ENCODE measurements at places on chromosomes 6 and 20.

DNA sequence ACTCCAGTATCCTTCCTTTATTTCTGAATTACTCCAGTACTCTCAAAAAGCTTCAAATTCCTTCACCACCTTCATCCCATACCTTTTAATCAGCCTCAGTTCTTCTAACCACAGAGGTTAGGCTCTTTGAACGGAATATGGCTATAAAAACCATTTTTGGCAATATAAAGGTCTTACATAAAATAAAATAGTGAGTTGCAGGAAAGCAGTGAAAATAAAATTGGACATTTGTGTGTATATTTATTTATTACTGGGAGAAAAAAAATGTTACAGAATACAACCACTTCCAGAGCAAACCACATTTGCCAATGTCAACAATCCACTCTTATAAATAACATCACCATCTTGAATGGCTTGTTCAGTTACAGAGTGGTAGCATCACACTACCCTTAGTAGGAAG lies 7.7 kb downstream of the HDDC2 start:
- no peaks in the 10 kb centered on the region for H3K27me3 ChIP-seq
- H3K36me3 ChIP-seq = peaks cover 63% of the 10 kb centered on the region
- peaks cover 36% of the 10 kb centered on the region for H3K4me1 ChIP-seq
- no peak overlapping the region for H3K4me3 ChIP-seq
- H3K27ac ChIP-seq = no peak overlapping the region
- no peak for DNase-seq

DNA sequence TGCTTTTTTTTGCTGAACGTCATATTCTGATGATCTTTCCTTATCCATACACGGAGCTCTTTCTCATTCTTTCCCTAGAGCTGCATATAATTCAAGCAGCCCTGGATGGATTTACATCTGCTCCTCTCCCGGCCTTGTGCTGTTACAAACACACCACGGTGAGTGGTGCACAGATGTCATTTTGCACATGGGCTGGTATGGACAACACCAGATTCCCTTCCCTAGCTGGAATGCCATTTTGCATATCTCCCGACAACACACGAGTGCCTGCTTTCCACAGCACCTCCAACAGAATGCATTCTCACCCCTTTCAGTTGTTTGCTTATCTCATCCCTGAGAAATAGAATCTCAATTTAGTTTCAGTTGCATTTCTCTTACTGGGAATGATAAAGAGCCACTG lies 69.5 kb upstream of the AFDN start:
- peaks cover 11% of the 10 kb centered on the region for H3K27me3 ChIP-seq
- no peak for DNase-seq
- no peaks in the 10 kb centered on the region for H3K36me3 ChIP-seq
- H3K27ac ChIP-seq = no peak overlapping the region
- H3K4me3 ChIP-seq = no peak overlapping the region
- H3K4me1 ChIP-seq = no peaks in the 10 kb centered on the region

- H3K4me1 ChIP-seq = peaks cover 47% of the 10 kb centered on the region
- H3K27me3 ChIP-seq = peaks cover under 1% of the 10 kb centered on the region
- peak overlapping the region; percentile 0 for H3K4me3 ChIP-seq
Observed at GRCh38 chr20:51128198-51128597, 105.3 kb upstream of the KCNG1 start.

GRCh38 chr6:40520678-40521077 lies 66.5 kb downstream of the LRFN2 start:
- no peak for DNase-seq
- no peak overlapping the region for H3K4me3 ChIP-seq
- peaks cover 5% of the 10 kb centered on the region for H3K27me3 ChIP-seq
- no peaks in the 10 kb centered on the region for H3K36me3 ChIP-seq
- no peak overlapping the region for H3K27ac ChIP-seq

- peaks cover 62% of the 10 kb centered on the region for H3K36me3 ChIP-seq
- peaks cover 33% of the 10 kb centered on the region for H3K4me1 ChIP-seq
Observed at GRCh38 chr6:37020381-37020780, 14.9 kb downstream of the FGD2 start.

GRCh38 chr6:142694054-142694453 lies 250.9 kb downstream of the HIVEP2 start:
- no peaks in the 10 kb centered on the region for H3K36me3 ChIP-seq
- peaks cover 35% of the 10 kb centered on the region for H3K4me1 ChIP-seq
- H3K4me3 ChIP-seq = no peak overlapping the region
- no peaks in the 10 kb centered on the region for H3K27me3 ChIP-seq
- DNase-seq = no peak

GRCh38 chr20:48706116-48706656 lies 121.6 kb downstream of the PREX1 start:
- H3K4me1 ChIP-seq = peaks cover 29% of the 10 kb centered on the region
- peaks cover 53% of the 10 kb centered on the region for H3K36me3 ChIP-seq

DNA sequence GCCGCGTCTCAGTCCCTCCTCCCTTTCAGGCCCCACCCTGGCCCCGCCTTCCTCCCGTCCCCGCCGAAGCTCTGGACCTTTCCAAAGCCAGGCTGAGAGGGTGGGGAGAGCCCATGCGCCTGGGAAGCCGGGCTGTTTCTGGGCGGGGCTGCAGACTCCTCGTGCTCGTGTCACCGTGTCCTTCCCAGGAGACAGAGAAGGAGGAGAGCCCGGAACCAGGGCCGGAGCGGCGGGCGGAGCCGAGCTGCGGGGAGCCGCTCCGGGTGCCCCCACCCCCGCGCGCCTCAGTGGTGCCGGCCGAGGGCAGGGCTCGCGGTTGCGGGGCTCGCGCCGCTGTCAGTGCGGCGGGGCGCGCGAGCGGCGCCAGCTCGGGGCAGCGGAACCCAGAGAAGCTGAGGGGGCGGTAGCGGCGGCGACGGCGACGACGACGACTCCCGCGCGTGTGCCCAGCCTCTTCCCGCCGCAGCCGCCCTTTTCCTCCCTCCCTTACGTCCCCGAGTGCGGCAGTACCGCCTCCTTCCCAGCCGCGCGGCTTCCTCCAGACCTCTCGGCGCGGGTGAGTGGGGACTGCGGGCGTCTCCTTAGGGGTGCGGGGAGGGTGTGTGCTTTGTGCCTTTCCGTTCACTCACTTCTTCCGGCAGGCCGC lies at the start of gene RALY:
Gene RALY (plus strand): TSS at position 336 of the 646 bp plus-strand sequence. CDS start 78,164 bp downstream, outside the sequence.
- H3K4me1 ChIP-seq = peaks cover 40% of the 10 kb centered on the region
- H3K27ac ChIP-seq = peak within 1 kb of the TSS; percentile 99
- no peaks in the 10 kb centered on the region for H3K27me3 ChIP-seq

DNA sequence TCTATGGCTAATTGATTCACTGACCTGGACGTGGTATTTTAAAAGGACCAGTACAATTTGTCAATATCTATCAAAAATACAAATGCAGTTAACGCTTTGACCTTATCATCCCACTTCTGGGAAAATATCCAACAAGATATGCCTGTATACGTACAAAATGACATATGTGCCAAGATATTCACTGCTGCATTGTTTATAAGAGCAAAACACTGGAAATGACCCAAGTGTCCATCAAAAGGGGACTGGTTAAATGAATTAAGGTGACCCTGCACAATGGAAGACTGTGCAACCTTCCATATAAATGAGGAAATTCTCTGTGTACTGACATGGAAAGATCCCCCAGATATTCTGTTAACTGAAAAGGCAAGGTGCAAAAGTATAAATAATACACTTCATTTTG lies 13.9 kb downstream of the TRAM2 start:
- H3K36me3 ChIP-seq = peaks cover 5% of the 10 kb centered on the region
- no peak overlapping the region for H3K4me3 ChIP-seq
- peaks cover 21% of the 10 kb centered on the region for H3K4me1 ChIP-seq
- DNase-seq = no peak

GRCh38 chr20:7113577-7114466 lies 346.3 kb downstream of the BMP2 start:
- no peaks in the 10 kb centered on the region for H3K36me3 ChIP-seq
- no peak for DNase-seq
- H3K27ac ChIP-seq = no peak overlapping the region
- H3K27me3 ChIP-seq = no peaks in the 10 kb centered on the region
- no peaks in the 10 kb centered on the region for H3K4me1 ChIP-seq

DNA sequence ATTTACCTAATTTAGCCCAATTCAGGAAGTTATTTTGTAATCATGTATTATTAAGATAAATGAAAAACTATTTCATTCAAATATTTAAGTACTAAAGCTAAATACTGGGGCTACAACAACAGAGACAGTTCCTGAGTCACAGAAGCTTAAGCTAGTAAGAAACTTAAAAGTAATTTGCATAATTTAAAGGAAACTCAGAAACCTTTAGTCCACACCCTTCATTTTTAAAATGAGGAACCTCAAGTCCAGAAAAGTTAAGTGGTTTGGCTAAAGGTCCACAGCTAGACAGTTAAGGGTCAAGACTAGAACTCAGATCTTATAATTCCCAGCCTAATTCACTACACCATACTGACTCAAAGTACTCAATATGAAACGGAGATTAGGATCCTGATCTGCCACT lies 7.2 kb downstream of the LMBRD1 start:
- no peak for DNase-seq
- H3K27me3 ChIP-seq = no peaks in the 10 kb centered on the region
- H3K4me1 ChIP-seq = peaks cover 62% of the 10 kb centered on the region
- peaks cover 32% of the 10 kb centered on the region for H3K36me3 ChIP-seq
- no peak overlapping the region for H3K4me3 ChIP-seq
- peak overlapping the region; percentile 21 for H3K27ac ChIP-seq

- peaks cover 21% of the 10 kb centered on the region for H3K4me1 ChIP-seq
- H3K27me3 ChIP-seq = no peaks in the 10 kb centered on the region
Observed at GRCh38 chr6:136792095-136792409, 225 bp downstream of the MAP3K5 start.

DNA sequence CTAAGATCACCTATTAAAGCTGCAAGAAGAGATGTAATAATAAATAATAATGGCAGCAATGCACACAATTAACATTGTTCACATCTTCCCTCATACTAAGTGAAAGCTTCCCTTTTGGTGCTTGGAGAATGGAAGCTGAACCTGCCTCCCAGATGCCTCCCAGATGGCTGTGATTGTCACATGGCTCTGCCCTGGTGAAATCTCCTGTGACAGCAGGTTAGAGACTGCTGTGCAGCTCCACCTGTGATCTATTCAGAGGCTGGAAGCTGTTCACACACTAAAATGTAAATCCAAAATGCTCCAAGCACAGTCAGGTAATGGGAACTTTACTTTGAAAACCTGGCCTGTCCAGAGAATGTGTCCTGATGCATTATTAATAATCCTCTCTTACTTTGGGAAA lies 41.7 kb upstream of the RGS17 start:
- H3K4me1 ChIP-seq = no peaks in the 10 kb centered on the region
- no peak for DNase-seq
- H3K27me3 ChIP-seq = no peaks in the 10 kb centered on the region
- no peaks in the 10 kb centered on the region for H3K36me3 ChIP-seq
- no peak overlapping the region for H3K27ac ChIP-seq

DNA sequence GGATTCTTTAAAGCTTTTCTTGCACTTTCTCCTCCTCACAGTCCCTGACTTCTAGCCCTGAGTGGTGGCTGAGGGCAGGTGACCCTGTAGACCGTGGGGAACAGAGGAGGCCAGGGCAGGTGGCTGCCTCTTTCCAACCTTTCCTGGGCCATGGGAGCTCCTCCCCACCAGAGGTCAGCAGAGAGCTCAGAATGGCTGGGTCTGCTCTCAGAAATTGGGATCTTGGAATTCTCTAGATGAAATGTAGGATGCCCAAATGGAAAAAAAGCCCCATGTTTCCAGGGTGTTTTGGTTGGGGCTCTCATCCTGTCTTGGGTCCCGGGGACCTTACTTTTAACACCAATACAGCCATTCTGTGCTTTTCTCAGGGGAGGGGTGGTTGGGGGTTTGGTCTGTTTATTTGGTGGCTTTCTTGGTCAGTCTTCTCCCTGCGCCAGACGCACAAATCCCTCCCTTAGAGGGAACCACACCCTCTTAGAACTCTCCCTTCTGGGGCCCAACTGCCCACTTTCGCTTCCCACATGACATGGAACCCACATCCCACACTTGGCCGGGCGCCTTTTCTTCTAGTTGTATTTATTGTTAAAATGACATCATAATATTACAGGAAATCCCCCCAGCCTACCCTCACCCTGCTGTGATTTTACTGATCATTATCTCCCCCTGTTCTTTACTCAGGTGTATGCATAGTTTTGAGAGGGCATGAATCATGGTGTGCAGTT lies 17.9 kb downstream of the GNAS start:
- H3K27ac ChIP-seq = no peak overlapping the region
- H3K27me3 ChIP-seq = peaks cover 12% of the 10 kb centered on the region
- no peak for DNase-seq
- no peaks in the 10 kb centered on the region for H3K36me3 ChIP-seq
- no peak overlapping the region for H3K4me3 ChIP-seq

DNA sequence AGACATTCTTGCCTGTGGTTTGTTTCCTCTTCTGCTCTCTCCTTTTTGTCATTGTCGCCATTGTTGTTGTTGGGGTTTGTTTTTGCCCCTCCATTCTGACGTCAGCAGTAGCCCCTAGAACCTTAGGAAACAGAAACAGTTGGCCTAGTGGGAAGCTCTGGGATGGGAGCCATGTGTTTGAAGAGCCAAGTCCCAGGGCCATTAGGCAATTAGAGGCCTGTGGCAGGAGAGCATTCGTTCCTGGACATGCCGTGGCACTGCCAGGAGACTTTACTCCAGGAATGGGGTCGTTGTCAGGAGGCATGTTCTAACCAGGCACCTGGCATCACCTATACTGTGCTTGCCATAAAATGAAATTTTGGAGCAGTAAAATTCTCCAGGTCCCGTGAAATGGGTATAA lies 39.7 kb downstream of the PPARD start:
- H3K27me3 ChIP-seq = no peaks in the 10 kb centered on the region
- H3K36me3 ChIP-seq = peaks cover 36% of the 10 kb centered on the region
- no peak overlapping the region for H3K4me3 ChIP-seq
- no peak overlapping the region for H3K27ac ChIP-seq
- peaks cover 20% of the 10 kb centered on the region for H3K4me1 ChIP-seq

DNA sequence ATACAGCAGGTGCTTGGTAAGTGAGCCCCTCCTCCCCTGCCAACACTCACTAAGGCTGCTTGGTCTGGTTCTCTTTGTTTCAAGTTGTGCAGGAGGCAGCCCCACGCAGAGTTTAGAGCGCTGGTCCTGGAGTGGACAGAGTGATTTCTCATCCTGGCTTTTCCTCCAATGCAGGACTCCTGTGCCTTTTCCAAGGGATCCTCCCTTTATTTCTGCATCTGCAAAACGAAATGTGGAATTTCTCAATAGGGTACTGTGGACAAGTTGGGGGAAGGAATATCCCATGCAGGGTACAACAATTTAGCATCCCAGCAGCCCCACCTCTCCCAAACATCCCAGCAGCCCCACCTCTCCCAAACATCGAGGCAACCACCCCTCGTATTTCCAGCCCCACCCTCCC lies 30.6 kb upstream of the CCDC167 start:
- DNase-seq = no peak
- H3K27ac ChIP-seq = no peak overlapping the region
- H3K4me1 ChIP-seq = peaks cover 16% of the 10 kb centered on the region
- H3K36me3 ChIP-seq = no peaks in the 10 kb centered on the region
- no peak overlapping the region for H3K4me3 ChIP-seq
- H3K27me3 ChIP-seq = peaks cover 59% of the 10 kb centered on the region
